Fibroblast of lung (primary cell): ENCODE measurements at places on chromosomes 3 and 15.

GRCh38 chr3:81989758-81990157 lies 228.3 kb upstream of the GBE1 start:
- no peak for DNase-seq

DNA sequence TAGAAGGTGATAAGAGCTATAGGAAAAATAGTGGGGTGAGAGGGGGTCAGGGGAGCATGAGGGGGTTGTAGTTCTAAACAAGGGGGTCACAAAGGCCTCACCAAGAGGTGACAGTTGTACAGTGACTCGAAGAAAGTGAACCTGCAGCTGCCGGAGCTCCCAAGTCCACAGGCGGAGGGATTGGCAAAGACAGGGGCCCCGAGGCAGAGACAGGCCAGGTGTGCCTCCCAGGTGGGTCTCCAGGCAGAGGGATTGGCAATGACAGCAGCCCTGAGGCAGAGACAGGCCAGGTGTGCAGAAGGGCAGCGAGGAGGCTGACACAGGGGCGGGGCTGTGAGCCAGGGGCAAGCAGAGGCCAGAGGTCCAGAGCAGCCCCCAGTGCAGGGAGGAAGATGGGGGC lies 63.7 kb downstream of the DNAJB8 start:
- no peak for DNase-seq

- peak; percentile 32 for DNase-seq
Measured at GRCh38 chr3:13077431-13078162, 4.4 kb upstream of the IQSEC1 start.

DNA sequence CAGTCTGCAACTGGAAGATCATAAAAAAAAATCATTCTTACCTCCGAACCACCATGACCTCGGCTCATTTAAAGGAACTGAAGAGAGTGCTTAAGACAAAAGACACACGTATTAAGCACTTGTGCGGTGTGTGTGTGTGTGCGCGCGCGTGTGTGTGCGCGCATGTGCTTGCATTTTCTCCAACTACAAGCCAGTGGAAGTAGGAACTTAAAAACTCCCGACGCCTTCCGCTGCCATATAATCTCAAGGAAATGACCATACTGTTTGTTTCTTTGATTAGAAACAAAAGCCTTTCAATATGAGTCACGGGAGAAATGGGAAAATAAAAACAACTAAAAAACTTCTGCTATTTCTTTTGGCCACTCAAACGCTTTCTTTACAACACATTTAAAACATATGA lies 32.4 kb downstream of the FRMD4B start:
- DNase-seq = no peak

DNA sequence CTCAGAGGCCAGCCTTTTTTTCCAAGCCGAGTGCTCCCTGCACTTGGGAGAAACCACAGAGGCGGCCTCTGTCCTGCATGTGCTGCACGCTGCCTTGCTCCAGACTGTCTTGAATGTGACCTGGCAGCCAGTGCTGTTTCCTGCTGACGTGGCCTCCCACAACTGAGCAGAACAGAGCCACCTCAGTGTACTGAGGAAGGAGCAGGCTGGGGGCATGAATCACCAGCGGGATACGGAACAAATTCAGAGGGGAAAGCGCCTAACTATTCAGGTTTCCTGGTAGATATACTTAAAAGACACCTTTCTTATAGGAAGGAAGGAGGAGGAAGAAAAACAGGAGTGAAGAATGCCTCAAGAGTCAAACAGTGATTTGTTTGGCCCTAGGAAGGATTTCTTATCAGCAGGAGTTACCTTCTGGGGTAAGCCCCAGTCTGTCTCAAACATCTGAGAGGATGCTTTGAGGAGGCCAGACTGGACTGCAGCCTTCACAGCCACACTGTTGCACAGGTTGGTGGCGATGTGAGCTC lies 114.0 kb downstream of the FNDC3B start:
- peak; percentile 100 for DNase-seq

DNA sequence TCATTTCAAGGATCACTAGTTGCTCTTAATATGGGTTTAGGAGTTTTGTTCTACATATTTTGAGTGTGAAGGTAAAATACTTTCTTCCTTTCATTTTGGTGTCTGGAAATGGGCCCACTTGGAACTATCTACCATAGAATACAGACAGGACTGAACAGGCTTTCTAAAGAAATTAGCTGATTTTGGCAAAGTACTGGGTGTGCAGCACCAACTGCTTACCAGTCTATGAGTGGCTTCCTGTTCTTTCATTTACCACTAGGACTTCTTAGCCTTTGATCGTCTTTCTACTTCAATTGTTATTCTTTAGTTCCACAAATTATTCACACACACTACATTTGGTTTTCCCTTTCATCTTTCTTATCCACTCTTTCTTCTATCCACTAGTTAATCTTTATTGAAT lies 1196.3 kb downstream of the ROBO1 start:
- DNase-seq = no peak

- peak; percentile 7 for DNase-seq
Measured at GRCh38 chr3:53023072-53023823, 22.6 kb downstream of the SFMBT1 start.

DNA sequence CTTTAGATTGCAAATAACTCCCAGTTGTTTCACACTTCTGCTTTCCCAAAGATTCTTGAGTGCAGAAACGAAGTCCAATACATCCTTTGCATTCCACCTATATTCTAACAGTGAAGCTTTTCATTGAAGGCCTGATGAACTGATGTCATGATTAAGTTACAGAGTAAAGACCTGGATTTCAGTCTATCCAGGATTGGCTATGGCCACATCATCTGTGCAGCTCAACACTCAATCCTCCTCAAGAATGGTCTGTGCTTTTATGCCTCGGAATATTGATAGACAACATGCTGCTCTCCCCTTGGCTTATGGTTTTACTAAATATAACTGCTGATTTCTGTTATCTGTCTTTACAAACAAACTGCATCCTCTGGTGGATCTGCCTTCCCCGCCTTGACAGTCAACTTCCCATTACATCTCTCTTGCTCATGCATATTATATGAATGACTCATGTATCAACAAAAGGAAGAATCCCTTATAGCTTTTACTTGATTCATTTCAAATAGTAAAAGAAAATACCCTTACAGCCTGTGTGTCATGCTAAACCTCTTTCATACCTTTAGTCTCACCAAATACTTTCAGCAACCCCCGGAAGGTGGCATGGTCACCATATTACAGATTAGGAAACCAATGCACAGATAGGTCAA lies 59.5 kb downstream of the SCN11A start:
- DNase-seq = peak; percentile 79

DNA sequence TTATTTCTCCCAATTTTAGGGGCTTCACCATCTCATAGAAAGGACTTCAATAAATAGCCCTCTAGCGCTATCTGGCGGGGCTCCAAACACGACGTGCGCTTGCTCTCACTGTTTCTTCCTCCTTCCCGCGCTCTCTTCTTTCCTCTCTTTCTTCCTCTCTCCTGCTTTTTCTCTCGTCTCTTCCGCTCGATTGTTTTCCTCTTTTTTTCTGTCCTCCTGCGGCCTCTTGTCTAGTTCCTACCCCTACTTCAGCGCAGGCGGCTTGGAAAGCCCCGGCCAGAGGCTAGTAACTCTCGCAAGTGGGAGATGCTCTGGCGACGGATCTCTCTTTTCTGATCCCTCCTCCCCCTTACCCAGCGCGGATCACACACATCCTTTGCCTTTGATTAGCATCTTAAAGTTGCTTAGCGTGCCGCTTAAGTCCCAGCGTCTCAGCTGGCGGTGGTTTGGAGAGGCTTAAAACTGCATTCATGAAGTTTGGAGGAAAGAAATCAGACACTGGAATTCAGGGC lies 6.2 kb upstream of the MEIS2 start:
- peak; percentile 63 for DNase-seq

DNA sequence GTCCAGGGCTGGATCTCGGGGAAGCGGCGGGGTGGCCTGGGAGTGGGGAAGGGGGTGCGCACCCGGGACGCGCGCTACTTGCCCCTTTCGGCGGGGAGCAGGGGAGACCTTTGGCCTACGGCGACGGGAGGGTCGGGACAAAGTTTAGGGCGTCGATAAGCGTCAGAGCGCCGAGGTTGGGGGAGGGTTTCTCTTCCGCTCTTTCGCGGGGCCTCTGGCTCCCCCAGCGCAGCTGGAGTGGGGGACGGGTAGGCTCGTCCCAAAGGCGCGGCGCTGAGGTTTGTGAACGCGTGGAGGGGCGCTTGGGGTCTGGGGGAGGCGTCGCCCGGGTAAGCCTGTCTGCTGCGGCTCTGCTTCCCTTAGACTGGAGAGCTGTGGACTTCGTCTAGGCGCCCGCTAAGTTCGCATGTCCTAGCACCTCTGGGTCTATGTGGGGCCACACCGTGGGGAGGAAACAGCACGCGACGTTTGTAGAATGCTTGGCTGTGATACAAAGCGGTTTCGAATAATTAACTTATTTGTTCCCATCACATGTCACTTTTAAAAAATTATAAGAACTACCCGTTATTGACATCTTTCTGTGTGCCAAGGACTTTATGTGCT lies 527 bp downstream of the B2M start:
- DNase-seq = peak; percentile 35

DNA sequence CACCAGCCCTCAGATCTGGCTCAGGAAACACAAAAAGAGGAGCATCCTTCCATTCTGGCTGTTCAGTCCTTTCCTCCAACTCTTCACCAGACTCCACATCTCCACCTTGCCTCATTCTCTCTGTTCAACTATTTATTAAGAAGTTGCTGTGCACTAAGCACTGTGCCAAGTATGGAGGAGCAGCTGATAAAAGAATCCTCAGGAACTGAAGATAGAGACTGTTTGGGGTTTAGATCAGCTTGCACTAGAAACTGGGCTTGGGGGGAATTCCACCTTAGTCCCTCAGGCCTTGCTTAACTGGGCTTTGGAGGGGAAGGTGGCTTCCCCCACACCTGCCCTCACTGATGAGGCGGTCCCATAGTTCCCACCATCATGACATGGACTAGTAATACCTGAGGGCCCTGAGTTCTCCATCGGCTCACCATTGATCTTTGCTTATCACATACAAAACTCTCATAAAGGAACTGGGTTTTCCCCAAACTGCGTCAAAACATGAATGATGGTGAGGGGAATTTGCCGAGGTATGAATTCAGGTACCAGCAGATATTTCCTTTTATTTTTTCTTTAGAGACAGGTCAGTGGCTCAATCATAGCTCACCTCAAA lies 1.7 kb upstream of the CCR8 start:
- DNase-seq = no peak

- DNase-seq = no peak
Measured at GRCh38 chr15:42716626-42717025, 20.3 kb downstream of the CDAN1 start.
